NCI-H748 treated with DMSO at 0.1 percent for 48 hours (cell line): ENCODE measurements at places on chromosomes 1 and 21.

DNA sequence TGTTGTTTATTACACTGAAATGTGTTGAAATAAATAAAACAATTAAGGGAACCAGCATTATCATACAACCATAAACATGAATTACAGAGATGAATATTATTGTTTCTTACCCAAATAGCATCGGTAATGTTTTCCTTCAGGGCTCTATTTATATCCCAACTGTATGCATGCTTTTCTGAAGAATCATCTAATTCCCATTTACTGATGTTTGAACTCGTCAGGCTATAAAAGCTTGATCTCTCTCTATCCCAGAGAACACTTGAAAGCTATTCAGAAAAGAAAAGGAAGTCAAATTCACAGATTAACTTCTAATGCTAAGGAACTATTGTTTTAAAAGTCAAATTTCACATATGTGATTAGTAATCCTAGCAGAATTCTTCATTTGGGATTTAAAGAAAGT lies 12.4 kb downstream of the NUP133 start:
- DNase-seq, result no peak

- DNase-seq, result no peak
These were observed 29.7 kb upstream of the FMOD start for GRCh38 chr1:203380420-203381150.

- no peak for DNase-seq
These were observed 177.4 kb upstream of the NRIP1 start for GRCh38 chr21:15241997-15242736.

GRCh38 chr1:66563094-66563800 lies 29.3 kb downstream of the SGIP1 start:
- DNase-seq, result no peak

DNA sequence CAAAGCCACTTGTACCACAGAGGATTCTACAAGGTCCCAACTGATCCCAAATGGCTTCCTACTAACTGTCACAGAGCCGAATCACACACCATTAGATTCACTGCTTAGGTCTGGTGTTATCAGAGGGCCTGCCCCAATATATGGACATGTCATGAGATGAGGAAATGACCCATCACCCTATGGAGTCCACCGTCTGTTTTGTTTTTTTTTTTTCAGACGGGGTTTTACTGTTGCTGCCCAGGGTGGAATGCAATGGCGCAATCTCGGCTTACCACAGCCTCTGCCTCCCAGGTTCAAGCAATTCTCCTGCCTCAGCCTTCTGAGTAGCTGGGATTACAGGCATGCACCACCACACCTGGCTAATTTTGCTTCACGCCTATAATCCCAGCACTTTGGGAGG lies 83.8 kb upstream of the ETS2 start:
- no peak for DNase-seq

GRCh38 chr1:162029157-162029556 lies 5.5 kb upstream of the OLFML2B start:
- DNase-seq, result no peak

DNA sequence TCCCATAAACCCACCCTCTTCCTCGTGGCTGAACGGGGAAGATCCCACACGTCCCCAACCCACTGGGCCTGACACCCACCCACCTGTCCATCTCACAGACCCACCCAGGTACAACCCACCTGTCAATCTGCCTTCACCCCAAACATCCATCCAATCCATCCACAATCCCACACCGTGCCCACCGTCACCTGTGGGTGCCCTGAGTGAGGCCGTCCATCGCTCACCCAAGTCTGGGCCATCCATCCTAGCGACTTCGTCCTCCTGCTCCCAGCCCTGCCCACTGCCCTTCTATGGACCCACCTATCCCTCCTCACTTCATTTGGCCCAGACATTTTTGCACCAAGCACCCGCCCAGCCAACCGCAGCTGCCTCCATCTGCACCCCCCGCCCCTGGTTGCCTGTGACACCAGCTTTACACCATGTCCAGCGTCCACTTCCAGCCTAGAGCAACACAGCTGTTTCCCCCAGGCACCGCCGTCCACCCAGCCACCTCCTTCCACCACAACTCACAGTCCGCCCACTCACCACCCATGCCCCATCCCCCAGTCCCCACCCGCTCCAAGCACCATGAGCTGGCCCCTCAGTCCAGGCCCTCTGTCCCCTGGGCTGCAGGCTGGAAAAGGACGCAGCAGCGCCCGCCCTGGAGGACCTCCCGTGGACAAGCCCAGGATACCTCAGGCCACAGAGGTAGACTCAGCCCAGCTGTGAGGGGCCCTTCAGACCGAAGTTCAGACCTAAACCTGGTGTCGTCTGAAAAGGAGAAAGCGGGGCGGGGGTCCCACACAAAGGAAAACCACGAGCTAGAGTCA lies 7.7 kb downstream of the TTLL10 start:
- no peak for DNase-seq

GRCh38 chr1:161227196-161227871 lies 1.5 kb downstream of the TOMM40L start:
- DNase-seq, result peak; percentile 72

DNA sequence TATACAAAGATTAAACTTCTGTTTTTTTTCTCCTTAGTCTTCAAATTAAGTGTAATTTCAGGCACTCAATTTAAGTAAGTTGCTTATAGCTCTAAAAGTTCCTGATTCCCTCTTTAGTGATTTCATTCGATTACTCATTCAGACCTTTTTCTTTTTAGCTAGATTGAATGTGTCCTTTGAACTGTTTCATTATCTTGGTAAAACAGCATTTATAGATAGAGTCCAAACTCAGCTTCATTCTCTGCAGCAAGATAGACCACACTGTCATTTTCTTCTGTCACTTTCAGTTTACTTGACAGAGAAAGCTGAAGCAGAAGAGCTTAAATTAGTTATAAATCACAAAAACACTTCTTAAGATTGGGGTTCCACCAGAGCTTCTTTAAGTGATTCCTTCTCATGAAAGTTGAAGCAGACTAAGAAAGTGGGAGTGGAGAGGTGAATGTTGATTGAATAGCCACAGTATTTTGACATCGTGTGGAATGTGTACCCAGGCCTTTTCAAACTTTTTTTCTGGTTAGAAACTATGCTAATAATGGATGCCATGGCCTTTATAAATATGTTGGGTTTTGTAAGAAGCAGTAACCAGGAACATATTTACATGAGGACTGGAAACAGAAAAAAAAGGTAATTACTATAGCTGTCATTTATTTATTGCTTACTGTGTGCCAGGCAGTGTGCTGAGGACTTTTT lies 52.2 kb downstream of the ZBTB40 start:
- DNase-seq, result no peak

DNA sequence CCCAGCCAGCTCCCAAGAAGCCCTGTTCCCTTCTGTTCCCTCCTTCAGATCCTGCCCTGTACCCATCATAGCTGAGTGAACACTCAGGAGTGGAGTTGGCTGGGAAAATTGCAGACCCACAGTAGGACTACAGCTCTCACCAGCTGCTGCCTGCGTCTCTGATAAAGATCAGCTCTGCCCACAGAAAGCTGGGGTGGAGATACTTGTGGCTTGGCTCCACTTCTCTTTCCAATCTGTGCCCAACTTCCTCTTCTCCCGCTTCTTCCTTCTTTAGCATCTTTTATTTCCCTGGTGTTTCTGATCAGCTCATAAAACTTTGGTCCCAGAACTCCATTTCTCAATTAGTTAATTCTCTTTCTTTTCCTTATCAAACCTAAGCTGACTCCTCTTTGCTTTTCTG lies 5.5 kb upstream of the CD1A start:
- DNase-seq, result no peak

GRCh38 chr1:238205045-238205662 lies 314.4 kb upstream of the ZP4 start:
- no peak for DNase-seq

DNA sequence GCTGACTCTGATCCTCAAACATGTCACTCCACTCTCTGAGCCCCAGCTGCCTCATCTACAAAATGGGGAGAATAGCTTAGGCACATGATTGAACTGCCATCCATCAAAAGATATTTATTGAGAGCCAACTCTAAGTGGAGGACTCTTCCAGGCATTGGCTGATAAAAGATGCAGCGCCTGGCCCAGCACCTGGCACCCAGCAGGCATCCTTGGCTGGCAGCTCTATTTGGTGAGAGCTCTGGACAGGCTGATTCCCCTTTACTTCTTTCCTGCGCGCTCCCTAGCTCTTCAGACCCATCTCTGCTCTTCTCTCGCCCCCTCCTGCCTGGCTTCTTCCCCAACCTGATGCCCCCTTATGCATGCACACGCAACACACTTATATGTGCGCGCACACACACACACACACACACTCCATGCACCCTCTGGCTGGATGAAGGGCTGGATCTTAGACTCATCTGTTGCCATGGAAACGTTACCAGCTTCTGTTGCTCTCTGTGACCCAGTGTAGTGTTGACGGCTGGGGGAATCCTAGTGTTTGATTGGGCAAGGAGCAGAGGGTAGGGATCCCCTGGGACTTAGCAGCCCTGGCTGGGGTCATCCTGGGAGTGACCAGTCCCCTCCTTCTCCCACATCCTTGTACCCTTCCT lies 49.3 kb downstream of the VWA5B1 start:
- DNase-seq, result no peak

- no peak for DNase-seq
These were observed 36.1 kb downstream of the NTPCR start for GRCh38 chr1:232986527-232986922.

- no peak for DNase-seq
These were observed 228.5 kb upstream of the AJAP1 start for GRCh38 chr1:4425892-4426291.

GRCh38 chr1:20280341-20280740 lies 10.3 kb upstream of the VWA5B1 start:
- no peak for DNase-seq

DNA sequence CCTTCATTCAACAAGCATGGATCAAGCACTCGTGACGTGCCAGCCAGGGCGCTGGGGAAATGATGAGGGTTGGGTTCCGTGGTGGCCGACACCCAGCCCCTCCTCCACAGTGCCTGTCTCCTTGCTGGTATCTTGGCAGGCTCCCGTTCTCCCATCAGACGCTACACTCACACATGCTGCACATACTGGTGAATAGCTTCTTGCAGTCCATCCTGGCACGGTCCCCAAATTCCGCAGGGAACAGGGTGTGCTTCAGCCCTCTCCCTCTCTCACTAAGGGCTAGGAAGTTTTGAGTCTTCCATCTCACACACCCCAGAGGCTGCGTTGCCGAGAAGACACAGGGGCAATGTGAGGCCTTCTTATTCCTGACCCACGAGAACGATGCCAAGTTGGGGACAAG lies 10.1 kb upstream of the MEF2D start:
- DNase-seq, result no peak

GRCh38 chr1:228256626-228257375 lies 49.0 kb downstream of the OBSCN start:
- no peak for DNase-seq

- DNase-seq, result no peak
These were observed 188.3 kb downstream of the CLEC20A start for GRCh38 chr1:178308438-178308837.

GRCh38 chr1:11450310-11450709 lies 28.6 kb upstream of the DISP3 start:
- DNase-seq, result no peak

GRCh38 chr1:46130121-46130520 lies 2.3 kb downstream of the PIK3R3 start:
- DNase-seq, result no peak

- DNase-seq, result peak; percentile 46
These were observed 10.7 kb upstream of the ELF3 start for GRCh38 chr1:201999625-202000238.

DNA sequence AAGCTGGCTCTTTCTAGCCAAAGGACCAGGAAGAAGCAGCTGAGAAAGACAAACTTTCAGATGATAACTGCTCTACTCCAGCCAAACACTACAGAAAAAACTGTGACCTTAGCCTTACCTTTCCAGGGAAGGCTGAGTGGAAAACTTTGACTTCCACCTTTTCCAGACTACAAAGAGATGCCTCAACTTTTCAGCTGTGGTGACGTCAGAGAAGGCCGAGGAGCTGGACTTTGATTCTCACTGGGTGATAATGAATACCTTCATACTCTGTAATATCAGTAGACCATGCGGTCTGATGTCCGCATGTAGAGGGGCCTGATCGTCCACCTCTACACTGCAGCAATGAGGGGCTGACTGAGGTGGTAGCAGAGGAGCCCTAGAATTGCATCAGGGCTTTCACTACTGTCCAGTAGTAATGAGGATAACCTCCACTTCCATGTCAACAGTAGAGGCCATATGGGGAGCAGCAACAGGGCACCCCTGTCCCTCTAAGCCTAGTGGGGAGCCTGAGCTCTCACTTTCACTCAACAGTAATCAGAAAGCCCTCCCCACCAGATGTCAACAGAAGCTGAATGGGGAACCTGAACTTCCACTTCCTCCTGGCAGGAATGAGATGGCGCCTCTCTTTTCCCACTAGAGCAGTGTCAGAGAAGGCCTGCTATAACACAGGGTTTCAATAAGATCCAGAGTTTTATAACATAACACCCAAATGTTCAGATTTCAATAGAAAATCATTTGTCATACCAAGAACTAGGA lies 28.4 kb upstream of the PADI1 start:
- no peak for DNase-seq

- DNase-seq, result no peak
These were observed 11.8 kb downstream of the FCMR start for GRCh38 chr1:206909883-206910318.
